ENCODE measurements at places on chromosomes 6 and 20.

GRCh38 chr6:127811900-127812570 lies 88.8 kb downstream of the THEMIS start:
- no peak for DNase-seq

DNA sequence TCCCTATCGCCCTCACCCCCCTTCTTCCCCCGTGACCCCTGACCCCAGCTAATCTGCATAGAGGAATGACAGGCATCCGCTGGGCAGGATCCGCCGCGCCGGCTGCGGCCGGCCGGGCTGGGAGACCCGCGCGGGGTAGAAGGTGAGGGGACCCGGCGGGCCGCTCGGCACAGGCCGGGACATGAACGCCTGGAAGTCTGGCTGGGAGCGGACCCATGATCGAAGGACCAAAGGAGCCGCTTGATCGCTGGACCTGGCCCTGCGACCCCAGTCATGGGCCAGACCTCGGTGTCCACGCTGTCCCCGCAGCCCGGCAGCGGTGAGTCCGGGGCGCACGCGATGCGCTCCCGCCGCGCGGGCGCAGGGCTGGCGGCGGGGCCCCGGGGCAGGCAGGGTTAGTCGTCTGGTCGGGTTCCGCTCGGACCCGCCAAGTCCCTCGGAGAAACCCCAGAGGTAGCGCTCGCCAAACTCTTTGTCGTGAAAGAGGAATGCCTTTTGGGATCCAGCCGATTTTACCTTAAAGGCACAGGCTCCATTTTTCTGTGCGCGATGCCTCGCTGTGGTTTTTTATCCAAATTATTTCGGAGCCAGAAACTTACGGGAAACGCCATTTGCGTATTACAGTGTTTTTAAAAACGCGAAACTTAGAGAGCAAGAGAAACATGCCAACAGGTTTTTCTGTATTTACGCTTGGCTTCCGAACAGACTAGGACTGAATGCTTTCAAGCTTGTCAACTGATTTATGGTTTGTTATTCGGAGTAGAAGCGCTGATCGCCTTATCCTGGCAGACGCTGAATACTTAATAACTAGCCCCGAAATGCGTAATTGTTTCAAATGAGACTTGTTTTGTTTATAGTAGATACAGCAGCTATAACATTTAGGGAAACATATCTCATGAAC lies at the start of gene PHACTR2:
TSS of gene PHACTR2 (plus strand) at position 75 of the 901 bp plus-strand sequence. CDS start at position 274, 199 bp downstream.
- peak; percentile 90 for DNase-seq

DNA sequence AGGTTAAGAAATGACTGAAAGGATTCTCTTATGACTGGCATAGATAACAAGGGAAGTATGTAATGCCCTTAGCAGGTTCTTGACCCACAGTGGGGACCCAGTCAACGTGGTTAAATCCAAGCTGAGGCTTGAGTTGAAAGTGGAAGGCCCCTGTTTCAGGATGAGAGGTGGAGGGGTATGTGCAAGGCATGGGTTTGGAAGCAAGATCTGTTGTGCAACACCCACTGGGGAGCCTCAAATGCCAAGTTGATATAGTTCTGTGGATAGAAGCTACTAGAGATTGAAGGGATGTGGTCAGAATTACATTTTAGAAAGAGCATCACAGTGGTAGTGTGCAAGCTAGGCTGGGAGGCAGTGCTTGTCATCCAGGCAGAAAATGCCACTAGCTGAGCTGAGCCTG lies 5.1 kb downstream of the PABPC1L start:
- no peak for DNase-seq

- DNase-seq: no peak
Observed at GRCh38 chr20:38231531-38232121, 28.9 kb downstream of the KIAA1755 start.

DNA sequence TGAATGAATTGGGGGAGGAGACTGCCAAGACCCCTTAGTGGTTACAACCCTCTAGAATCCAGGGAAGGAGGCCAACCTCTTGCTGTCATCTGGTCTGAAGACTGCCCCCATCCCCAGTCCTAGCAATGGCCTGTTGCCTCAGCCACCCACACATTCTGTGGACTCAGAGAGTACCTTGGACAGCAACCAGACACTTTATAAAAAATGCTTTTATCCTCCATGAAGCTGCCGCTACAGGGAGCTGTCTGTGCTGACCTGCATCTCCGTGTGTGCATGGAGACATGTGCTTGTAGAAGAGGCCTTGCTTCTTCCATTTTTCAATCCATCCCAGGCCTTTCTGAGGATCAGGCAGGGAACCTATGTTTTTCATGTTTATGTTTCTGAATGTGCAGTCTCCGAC lies 15.2 kb downstream of the CDH22 start:
- no peak for DNase-seq

- DNase-seq: no peak
Observed at GRCh38 chr20:53291548-53291947, 302.1 kb downstream of the ZNF217 start.

GRCh38 chr6:7060769-7061516 lies 46.8 kb upstream of the RREB1 start:
- no peak for DNase-seq

GRCh38 chr6:51928320-51928719 lies 159.1 kb downstream of the PKHD1 start:
- DNase-seq: no peak

DNA sequence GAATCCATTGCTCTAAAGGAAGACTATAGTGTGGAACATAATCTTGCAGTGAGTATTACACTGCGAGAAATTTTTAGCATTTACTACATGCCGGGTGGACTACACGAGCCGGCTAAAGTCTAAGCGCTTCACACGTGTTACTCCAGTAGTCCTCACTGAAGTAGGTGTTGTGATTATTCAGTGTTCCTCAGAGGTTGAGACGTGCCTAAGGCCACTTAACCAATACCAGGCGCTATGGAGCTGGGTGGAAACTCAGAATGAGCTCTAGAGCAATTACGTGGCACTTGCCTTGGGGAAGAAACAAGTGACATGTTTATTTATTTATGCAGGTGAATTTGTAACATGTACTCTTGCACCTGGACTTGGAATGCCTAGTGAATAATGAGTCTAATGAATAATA lies 46.4 kb downstream of the SASH1 start:
- no peak for DNase-seq

- DNase-seq: no peak
Observed at GRCh38 chr6:47145212-47145611, 103.1 kb upstream of the ADGRF1 start.

- no peak for DNase-seq
Observed at GRCh38 chr6:157937916-157938315, 43.7 kb upstream of the SYNJ2 start.

GRCh38 chr6:81331526-81331925 lies 421.0 kb downstream of the TENT5A start:
- no peak for DNase-seq

GRCh38 chr6:35911871-35912653 lies 8.8 kb downstream of the SRPK1 start:
- DNase-seq: no peak

GRCh38 chr6:163532526-163533078 lies 118.1 kb downstream of the QKI start:
- no peak for DNase-seq

DNA sequence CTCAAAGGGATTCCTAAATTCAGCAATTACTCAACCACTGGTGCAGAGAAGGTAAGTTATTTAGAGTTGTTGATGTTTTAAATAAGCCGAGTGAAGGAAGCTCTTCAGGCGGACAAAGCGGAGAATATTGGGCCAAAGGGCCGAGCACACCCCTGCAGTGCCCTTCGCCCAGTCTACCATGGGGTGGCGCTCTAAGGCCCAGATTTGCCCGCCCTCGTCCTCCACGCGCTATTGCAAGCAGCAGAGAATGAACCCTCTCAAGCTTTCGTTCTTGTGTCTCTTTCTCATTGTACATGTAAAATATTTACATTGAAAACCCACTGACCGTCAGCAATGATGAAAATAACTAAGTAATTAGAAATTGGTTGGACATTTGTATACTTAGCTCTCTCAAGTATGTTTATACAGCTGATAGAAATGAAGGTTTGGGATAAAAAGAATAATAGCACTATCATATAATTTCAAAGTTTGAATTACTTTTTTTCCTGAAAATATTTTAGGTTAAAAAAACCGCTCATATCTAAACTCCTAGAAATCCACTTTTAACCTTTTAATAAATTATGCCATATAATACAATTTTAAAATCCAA lies 195.0 kb upstream of the CEP162 start:
- peak; percentile 78 for DNase-seq

DNA sequence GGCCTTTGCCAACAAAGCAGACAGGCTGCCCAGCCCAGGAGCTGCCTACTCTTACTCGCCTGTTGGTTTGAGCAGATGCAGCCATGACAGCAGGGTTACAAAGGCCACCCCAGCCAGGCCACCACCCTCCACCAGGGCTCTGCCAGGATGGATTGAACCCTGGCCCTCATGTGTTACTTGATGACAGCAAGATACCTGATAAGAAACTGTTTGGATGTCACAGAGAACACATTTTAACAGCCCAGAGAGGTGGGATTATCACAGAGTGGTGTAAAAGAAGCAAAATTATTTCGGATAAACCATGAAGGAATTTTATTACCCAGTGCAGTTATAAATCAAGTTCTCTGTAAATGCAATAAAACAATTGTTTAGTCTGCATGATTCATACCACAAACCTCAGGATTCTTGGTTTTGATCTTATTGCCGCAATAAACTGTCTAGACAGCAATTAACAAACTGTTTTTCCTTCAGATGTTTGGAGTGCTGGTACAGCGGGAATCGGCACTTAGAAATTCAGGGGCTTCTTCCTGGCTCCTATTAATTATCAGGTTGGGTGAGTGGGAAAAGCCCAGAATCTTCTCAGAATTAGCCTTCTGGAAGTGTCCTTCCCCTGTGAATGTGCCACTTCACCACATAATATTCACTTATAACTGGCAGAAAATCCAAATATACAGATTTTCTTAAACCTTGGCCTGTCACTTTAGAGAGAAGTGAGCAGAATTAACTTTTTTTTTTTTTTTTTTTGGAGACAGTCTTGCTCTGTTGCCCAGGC lies 58.0 kb upstream of the SALL4 start:
- no peak for DNase-seq

GRCh38 chr6:6631534-6632276 lies 43.2 kb downstream of the LY86 start:
- DNase-seq: no peak

DNA sequence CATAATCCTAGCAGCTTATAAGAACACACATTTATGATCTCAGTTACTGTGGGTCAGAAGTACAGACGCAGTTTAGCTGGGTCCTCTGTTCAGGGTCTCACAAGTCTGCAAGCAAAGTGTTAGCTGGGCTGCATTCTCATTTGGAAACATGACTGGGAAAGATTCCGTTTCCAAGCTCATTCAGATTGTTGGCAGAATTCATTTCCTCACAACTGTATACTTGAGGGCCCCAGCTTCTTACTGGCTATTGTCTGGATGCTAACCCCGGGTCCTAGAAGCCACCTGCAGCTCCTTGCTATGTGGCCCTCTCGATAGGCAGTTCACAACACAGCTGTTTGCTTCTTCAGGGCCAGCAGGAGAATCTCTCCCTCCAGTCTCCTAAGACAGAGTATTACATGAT lies 13.1 kb downstream of the TCP11 start:
- no peak for DNase-seq

GRCh38 chr6:82095091-82095490 lies 152.5 kb downstream of the IBTK start:
- no peak for DNase-seq

DNA sequence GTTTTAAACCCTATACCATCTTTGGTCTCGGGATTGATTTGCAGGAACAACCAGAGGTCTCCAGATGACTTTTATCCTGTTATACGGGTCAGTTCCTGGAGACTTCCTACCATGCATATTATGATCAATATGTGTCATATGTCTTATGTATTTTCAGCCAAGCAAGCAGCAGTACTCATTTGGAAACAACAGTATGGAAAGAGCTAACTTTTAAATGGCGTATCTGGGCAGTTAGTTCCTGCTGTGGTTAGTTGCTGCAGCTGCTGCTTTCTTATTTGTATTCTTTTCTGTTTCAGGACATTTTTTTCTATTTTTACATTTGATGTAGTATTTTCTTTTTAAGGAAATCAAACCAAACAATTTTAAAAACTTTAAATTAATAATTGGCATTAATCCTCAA lies 207.5 kb downstream of the MANEA start:
- DNase-seq: no peak

GRCh38 chr6:134651519-134651918 lies 298.4 kb downstream of the ALDH8A1 start:
- DNase-seq: no peak

GRCh38 chr6:139416146-139416545 lies 41.7 kb upstream of the CITED2 start:
- DNase-seq: no peak

- DNase-seq: no peak
Observed at GRCh38 chr6:133286765-133287164, 45.6 kb downstream of the EYA4 start.

- peak; percentile 58 for DNase-seq
Observed at GRCh38 chr20:61933951-61934715, 131.5 kb downstream of the TAF4 start.

GRCh38 chr6:142482974-142483373 lies 181.2 kb downstream of the ADGRG6 start:
- no peak for DNase-seq

GRCh38 chr20:33653218-33653899 lies 8.8 kb upstream of the C20orf144 start:
- DNase-seq: no peak

DNA sequence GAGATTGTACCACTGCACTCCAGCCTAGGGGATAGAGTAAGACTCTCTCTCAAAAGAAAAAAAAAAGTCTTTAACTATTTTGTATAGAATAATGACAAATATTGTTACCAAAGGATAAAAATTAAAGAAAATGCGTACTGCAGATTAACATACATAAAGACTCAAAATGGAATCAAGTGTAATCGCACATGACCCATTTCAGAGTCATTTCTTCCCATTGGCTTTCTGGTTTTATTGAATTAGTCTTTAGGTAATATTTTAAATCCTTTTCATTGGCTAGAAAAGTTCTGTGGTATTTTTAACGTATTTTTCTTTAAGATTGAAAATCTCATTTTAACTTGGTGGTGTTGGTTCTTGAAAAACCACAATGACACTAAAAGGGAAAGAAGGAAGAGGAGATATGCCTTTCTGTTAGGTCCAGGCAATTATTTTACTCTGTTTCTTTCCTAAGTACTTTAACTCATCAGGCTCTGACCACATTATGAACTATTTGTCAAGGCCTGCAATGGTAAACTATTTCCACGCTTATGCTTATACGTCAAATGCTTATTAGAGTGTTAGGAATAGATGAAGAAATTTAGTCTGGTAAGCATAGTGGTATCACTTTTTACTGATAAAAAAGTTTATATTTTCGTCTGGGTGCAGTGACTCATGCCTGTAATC lies 52.3 kb downstream of the PLEKHG1 start:
- DNase-seq: no peak

GRCh38 chr6:10759884-10760329 lies 12.3 kb downstream of the TMEM14B start:
- DNase-seq: no peak

DNA sequence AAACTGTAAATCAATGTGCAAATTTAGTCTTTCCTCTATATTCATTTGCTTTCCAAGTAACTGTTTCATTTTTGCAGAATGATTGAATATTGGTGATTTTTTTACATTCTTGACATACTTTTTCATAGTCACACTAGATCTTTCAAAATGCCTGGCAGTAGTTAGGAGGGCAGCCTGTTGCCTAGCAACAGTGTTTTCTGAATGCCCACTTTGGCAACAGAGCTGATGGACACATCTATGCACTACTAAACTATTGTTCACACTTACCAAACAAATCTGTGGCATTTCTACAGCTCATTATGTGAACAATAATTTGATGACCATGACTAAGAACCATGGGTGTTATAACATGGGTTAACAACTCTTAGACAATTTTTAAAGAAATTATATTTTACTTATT lies 438.0 kb upstream of the IMPG1 start:
- DNase-seq: no peak

- no peak for DNase-seq
Observed at GRCh38 chr6:112193535-112194051, 60.8 kb downstream of the LAMA4 start.
